Activated CD4-positive, alpha-beta T cell treated with anti-CD3 and anti-CD28 coated beads, Interleukin-2, amount 50 U/mL, for 16 hours (primary cell): ENCODE measurements at places on chromosomes 3 and 15.

GRCh38 chr3:122789585-122790273, 3.9 kb downstream of the HSPBAP1 start:
- DNase-seq: no peak

- DNase-seq: no peak
These were observed 27.6 kb upstream of the HRH1 start for GRCh38 chr3:11126653-11127052.

DNA sequence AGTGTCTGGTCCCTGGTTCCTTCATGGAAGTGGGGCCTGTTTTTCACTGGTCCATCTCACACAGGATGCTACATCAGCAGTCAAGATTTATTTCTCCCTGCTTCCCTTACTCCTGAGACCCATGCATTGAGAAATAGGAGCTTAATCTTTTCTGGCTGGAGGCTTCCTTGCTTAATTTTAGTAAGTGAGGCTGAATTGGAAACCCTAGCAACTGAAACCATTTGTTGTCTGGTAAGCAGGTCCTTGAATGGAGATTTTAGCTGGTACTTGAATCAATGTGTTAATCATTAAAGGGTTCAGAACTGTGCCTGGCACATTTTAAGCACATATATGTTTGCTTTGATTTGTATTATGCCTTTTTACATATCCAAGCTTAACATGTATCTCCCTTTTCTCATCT, 20.2 kb upstream of the MEF2A start:
- DNase-seq: no peak

- no peak for DNase-seq
These were observed 253.3 kb downstream of the FAM43A start for GRCh38 chr3:194938845-194939531.

GRCh38 chr3:43212914-43213611, 73.3 kb upstream of the SNRK start:
- DNase-seq: no peak

- DNase-seq: no peak
These were observed 146.9 kb downstream of the CHST2 start for GRCh38 chr3:143266511-143266910.

DNA sequence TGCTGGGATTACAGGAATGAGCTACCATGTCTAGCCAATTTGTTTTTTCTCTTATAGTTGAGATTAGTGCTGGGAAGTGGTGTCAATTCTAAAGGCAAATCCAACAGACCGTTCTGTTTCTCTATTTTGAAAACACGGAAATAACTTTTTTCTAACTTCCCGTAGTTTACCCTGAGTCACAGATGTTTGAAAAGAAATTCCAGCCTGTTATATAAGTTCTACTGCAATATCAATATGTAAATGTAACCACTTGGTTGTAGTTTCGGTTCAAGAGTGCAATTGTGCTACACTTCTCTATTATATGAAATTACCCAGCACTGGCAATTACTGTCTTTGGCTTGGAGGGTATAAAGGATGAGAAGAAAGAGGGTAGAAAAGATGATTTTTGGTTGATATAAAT, 22.3 kb upstream of the GNB4 start:
- no peak for DNase-seq

DNA sequence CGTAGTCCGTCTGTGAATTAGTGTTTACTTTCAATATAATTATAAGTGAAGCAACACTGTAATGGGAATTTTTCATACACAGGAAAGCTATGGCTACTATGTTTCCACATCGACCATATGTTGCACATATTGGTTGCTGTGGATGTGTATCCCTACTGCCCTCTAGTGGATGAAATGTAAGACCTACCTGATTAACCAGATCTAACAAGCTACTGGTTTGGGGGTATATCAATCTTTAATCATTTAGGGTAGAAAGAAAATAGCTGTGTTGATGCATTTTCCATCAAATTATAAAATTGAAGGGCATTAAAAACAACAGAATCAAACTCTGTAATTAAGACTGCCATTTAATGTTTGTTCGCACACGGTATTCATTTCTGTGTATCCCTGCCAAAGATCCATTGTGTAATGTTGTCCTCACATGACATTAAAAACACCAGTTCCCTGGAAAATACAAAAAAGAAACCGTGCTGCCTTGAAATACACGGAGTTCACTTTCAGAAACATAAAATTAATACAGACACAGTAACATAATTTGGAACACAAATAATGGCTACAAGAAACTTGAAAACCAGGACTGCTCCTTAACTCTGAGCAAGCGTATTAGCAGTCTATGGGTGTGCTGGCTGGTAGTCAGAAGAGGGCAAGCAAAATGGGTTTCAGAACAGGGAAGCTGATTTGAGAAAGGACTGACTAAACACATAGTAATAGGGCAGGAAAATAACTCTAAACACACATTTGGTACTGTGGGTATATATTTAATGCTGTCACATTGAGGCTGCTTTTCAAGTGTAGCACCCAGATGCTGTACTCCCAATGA, 125.1 kb downstream of the TIGIT start:
- peak; percentile 73 for DNase-seq

DNA sequence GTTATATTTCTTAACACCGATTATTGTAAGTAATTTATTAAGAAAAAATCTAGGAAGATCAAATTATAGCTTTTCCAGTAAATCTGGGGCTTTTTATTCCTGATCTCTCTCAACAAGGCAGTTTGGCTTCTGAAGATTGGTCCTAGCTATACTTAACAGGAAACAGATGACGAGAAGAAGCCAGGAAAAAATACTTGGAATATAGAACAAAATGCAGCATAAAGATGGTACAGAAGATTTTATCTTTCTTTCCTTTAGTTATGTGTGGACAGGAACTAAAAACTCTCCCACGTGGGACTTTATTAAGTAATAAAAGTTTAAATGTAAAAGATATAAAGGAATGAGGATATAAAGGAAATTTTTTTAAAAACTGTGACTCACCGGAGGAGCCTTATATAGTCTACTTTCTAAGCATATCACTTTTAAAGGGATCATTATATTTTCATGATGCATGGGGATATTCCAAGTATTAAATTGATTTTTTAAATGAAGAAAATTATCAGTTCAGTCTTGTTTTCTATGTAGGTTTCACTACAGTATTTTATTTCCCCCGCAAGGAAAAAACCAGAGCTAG, 8.2 kb downstream of the B3GNT5 start:
- no peak for DNase-seq

DNA sequence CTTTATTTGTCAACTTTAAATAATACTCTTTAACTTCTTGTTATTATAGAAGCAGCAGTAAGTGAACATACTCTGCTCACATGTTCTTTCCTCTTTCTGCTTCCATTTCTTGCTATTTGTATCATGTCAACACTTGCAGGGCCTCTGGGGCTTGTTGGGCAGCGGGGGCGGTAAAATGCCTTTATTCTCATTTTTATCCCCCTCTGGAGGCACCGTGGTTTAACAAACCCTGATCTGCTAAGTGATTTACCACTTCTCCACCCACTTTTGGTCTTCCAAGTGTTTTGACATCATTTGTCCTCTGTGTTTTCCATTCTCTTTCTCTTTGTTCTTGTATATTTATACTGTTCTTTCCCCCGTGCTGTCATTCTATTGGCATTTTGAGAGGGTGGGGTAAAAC, 33.9 kb downstream of the SCN10A start:
- no peak for DNase-seq

DNA sequence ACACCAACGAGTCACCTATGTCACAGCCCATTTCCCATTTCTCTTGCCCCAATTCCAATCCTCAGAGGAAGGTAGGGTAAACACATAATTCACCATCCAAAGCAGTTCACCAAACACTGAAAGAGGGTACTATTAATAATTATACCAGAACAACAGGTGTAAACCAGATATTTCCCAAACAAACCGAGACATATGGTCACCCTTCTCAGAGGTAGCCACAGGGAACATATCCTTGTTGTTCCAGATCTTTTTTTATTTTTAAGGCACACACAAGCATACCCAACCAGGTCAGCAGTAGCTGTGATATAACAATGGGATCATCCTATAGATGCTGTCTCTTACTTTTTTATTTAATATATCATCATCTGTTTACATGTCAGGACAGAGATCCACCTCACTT, 24.7 kb downstream of the MAGI1 start:
- no peak for DNase-seq

GRCh38 chr3:69929019-69929418, 70.5 kb upstream of the SAMMSON start:
- no peak for DNase-seq

DNA sequence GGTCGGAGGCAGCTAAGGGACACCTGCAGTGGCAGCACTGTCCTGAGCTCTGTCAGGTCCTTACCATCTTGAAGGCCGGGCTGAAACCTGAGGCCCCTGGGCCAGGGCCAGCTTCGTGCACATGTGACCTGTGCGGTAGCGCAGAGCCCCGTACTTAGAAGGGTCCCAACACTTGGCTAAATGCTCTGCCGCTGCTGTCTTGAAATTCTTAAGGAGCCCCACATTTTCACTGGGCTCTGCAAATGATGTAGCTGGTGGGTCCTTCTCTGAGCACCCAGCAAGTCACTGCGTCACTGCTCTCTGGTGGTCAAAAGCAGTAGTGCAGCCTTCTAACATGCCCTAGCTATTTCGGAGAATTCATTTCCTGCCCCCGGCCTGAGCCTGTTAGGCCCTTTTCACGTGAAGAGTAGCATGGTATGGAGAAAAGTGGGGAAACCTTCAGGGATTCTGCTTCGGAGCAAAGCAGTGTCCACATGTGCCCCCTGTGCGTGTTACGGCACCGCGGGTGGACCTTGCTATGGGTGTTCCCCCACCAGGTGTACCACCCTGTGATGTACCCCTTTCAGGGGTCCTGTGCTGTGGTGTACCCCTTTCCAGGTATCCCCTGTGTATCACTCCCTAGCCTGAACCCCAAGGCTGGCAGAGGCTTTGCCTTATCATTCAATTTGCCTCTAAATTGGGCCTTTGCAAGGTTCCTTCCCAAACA, 79.7 kb downstream of the TMEM266 start:
- DNase-seq: peak; percentile 80

GRCh38 chr3:17076940-17077605, 192.3 kb downstream of the PLCL2 start:
- no peak for DNase-seq
